ENCODE measurements at places on chromosomes 1 and 21. TPM values are rescaled to one million over a fixed set of nuclear protein-coding genes. Genes with fewer than 3 reads are reported as not detected.

The LIN28A gene
- 1,041 TPM for total RNA-seq

The ACOT7 gene
- 51.3 TPM for total RNA-seq

The HAX1 gene
- 64.9 TPM for total RNA-seq

The ALX3 gene
- total RNA-seq = not detected

The CHI3L2 gene
- total RNA-seq = not detected

The DNM3 gene
- 1.0 TPM for total RNA-seq

The SYTL1 gene
- total RNA-seq = 6.8 TPM

The SPRR1B gene
- 1.1 TPM for total RNA-seq

The CYP4B1 gene
- total RNA-seq = 0.92 TPM

The PAX7 gene
- 2.4 TPM for total RNA-seq

The DPT gene
- total RNA-seq = not detected

The PARP1 gene
- 176 TPM for total RNA-seq

The ARMH1 gene
- total RNA-seq = 4.6 TPM

The CD1E gene
- not detected for total RNA-seq

The GBP4 gene
- total RNA-seq = 0.66 TPM

The LEPR gene
- 7.2 TPM for total RNA-seq

The FNDC10 gene
- total RNA-seq = 8.2 TPM

The NR1I3 gene
- 0.20 TPM for total RNA-seq

The IL10 gene
- total RNA-seq = not detected

The CCDC18 gene
- total RNA-seq = 10.4 TPM

The EVA1C gene
- not detected for total RNA-seq

The MAP3K21 gene
- total RNA-seq = 15.4 TPM

The ST6GALNAC5 gene
- total RNA-seq = 9.1 TPM

The ACTL8 gene
- total RNA-seq = not detected

The IGSF5 gene
- 0.75 TPM for total RNA-seq

The CFAP57 gene
- 0.32 TPM for total RNA-seq

The KCND3 gene
- 0.13 TPM for total RNA-seq

The NUDT4B gene
- total RNA-seq = 1.5 TPM

The MYBPH gene
- total RNA-seq = not detected

The LSS gene
- total RNA-seq = 85.2 TPM

The KRTAP8-1 gene
- total RNA-seq = not detected

The GSTM5 gene
- total RNA-seq = 0.75 TPM

The ADAMTS5 gene
- 0.48 TPM for total RNA-seq

The APOBEC4 gene
- not detected for total RNA-seq

The IQGAP3 gene
- total RNA-seq = 28.6 TPM

The CHD5 gene
- 0.40 TPM for total RNA-seq

The SPRR5 gene
- total RNA-seq = not detected

The TGFBR3 gene
- total RNA-seq = 9.9 TPM

The SH3BGR gene
- total RNA-seq = 22.4 TPM

The ESPN gene
- 10.5 TPM for total RNA-seq

The ZNF697 gene
- total RNA-seq = 15.6 TPM

The TNFRSF9 gene
- total RNA-seq = 0.07 TPM
